ENCODE measurements at places on chromosomes 2 and 18. TPM values are rescaled to one million over a fixed set of nuclear protein-coding genes. Genes with fewer than 3 reads are reported as not detected.

The RGPD3 gene
- polyA plus RNA-seq: 0.06 TPM

- no peak for DNase-seq
- H3K27me3 ChIP-seq: peaks cover 30% of the 10 kb centered on the region
- H3K4me3 ChIP-seq: no peak overlapping the region
- peaks cover 4% of the 10 kb centered on the region for H3K36me3 ChIP-seq
- peaks cover 1% of the 10 kb centered on the region for H3K4me1 ChIP-seq
Observed at GRCh38 chr2:236171680-236172254, 3.6 kb upstream of the GBX2 start.

The PRSS56 gene
- not detected for polyA plus RNA-seq

The SERPINB13 gene
- polyA plus RNA-seq: not detected

DNA sequence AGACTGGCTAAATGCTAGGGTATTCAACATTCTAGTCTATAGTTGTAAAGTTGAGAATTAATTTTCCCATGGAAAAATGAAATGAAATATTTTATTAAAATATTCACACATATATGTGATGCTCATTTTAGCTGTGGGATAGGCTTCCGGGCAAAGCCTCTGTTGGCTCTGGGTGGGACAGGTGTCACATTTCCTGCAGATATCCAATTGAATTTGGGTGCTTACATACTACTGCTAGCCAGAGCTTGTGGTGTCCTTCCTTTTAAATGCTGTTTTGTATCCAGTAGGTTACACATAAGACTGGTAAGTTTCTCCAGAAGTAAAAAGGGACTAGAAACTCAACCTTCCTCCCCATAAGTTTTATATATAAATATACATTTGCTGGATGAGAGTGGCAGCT is 73.8 kb downstream of the RPRM start:
- H3K4me3 ChIP-seq: no peak overlapping the region
- H3K36me3 ChIP-seq: no peaks in the 10 kb centered on the region
- H3K27ac ChIP-seq: no peak overlapping the region
- no peaks in the 10 kb centered on the region for H3K27me3 ChIP-seq
- no peaks in the 10 kb centered on the region for H3K4me1 ChIP-seq
- no peak for DNase-seq

The LYPD6 gene
- not detected for polyA plus RNA-seq

DNA sequence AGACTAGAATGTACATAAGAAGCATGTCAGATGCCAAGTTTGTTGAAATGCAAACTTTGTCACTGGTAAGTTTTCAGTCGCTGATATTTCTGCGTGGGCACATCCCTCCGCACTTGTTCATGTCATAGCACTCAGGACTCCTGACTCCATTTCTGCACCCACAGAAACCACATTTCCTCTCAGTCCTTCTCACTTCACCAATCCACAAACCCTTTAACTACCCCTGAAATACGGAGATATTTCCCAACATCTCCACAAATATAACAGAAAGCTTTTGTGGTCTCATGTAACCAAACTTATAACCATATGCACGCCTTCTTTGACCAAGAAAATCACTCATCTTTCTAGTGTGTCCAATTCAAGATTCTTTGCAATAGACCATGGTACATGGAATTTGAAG is 276.9 kb upstream of the ERBB4 start:
- H3K4me1 ChIP-seq: peaks cover 7% of the 10 kb centered on the region
- no peaks in the 10 kb centered on the region for H3K36me3 ChIP-seq
- DNase-seq: no peak
- H3K27me3 ChIP-seq: no peaks in the 10 kb centered on the region
- no peak overlapping the region for H3K27ac ChIP-seq
- no peak overlapping the region for H3K4me3 ChIP-seq

GRCh38 chr18:76234676-76235060 is 260.4 kb downstream of the ZNF516 start:
- H3K4me1 ChIP-seq: no peaks in the 10 kb centered on the region
- no peak overlapping the region for H3K27ac ChIP-seq
- H3K27me3 ChIP-seq: peaks cover 18% of the 10 kb centered on the region
- no peak for DNase-seq
- H3K36me3 ChIP-seq: no peaks in the 10 kb centered on the region
- H3K4me3 ChIP-seq: no peak overlapping the region

The CCDC88A gene
- 0.87 TPM for polyA plus RNA-seq

DNA sequence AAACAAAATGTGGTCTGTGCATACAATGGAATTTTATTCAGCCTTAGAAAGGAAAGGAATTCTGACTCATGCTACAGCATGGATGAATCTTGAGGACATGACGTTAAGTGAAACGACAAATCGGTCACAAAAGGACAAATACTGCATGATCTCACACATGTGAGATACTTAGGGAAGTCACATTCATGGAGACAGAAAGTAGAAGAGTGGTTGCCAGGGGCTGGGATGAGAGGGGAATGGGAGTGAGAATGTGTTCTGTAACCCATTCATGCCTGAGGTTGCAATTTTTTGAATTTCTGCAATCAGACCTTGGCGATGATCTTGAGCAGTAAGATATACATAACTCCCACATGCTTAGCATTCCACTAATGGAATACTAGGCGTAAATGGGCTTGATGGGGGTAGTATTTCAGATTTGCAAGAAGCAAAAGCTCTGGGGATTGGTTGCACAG is 22.0 kb downstream of the FHL2 start:
- peaks cover 13% of the 10 kb centered on the region for H3K4me1 ChIP-seq

DNA sequence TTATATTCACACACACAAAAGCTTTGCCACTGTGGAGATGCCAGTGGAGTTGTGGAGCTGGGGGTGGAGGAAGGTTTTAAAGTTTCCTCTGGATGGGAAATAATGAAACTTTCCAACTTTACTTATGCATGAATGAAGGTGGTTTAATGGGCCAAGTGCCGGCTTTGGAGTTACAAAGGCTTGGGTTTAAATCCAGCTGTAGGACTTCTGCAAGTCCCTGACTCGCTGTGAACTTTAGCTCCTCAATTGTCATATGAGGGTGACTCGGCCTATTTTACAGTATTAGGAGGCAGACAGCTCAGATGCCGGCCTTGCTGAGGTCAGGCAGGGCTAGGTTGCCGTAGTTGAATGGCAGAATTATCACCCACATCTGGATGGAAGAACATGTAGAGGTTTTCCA is 415.8 kb upstream of the TRIB2 start:
- no peaks in the 10 kb centered on the region for H3K36me3 ChIP-seq
- peaks cover 37% of the 10 kb centered on the region for H3K4me1 ChIP-seq
